ENCODE measurements at places on chromosomes 1 and 21. TPM values are rescaled to one million over a fixed set of nuclear protein-coding genes. Genes with fewer than 3 reads are reported as not detected.

DNA sequence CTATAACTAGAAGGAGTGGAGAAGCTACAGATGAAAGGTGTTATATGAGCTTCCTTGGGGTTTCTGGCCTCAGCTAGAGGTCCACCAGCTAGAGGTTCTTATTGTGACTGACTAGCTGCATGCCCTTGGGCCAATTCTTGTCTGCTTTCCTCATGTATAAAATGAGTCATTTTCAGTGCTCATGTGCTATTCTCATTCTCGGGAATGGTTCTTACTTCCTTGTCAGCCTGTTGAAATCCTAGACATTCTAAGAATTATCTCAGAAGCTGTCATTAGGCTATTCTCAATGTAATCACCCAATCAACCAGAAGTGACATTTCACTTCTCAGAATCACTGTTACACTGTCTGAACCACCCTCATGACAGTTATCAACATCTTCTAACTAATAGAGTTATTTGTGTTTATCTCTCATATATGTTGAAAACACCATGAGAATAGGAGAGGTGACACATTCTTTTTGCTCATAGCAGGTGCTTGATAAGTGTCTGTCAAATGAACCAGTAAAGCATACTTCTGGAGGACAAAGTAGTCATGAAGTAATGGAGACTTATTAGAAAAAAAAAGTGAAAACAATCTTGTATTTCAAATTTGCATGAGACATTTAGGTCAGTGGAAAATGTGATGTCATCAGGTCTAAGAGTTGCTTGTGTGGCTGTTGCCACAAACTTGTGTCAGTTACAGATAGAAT, 122.8 kb upstream of the IVNS1ABP start:
- H3K36me3 ChIP-seq: no peaks in the 10 kb centered on the region
- H3K4me1 ChIP-seq: no peaks in the 10 kb centered on the region
- H3K27ac ChIP-seq: no peak overlapping the region

DNA sequence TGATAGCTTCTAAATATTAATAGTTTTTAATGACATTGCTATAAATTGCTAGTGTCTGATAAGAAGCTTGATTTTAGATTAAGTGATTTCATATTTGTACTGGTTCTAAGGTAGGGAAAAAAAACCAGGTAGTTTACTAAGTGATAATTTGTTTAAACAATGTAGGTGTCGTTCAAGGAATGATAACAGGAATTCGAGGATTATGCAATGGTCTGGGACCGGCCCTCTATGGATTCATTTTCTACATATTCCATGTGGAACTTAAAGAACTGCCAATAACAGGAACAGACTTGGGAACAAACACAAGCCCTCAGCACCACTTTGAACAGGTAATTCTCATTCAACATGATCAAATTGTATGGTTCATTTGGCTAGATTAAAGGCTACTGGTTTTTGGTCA, 52.4 kb downstream of the SASS6 start:
- peaks cover 11% of the 10 kb centered on the region for H3K36me3 ChIP-seq
- H3K4me3 ChIP-seq: no peak overlapping the region
- no peaks in the 10 kb centered on the region for H3K27me3 ChIP-seq
- no peaks in the 10 kb centered on the region for H3K4me1 ChIP-seq

GRCh38 chr1:47906527-47907176, 90.5 kb downstream of the TRABD2B start:
- peaks cover 17% of the 10 kb centered on the region for H3K27me3 ChIP-seq
- H3K4me3 ChIP-seq: no peak overlapping the region

- H3K27ac ChIP-seq: peak overlapping the region; percentile 95
- peaks cover 39% of the 10 kb centered on the region for H3K36me3 ChIP-seq
- no peaks in the 10 kb centered on the region for H3K27me3 ChIP-seq
- peak overlapping the region; percentile 80 for H3K4me3 ChIP-seq
- peak; percentile 86 for DNase-seq
- H3K4me1 ChIP-seq: peaks cover 54% of the 10 kb centered on the region
Measured at GRCh38 chr21:42414928-42415769, 11.4 kb downstream of the UBASH3A start.

The CFAP107 gene
- not detected for total RNA-seq

The ELOVL1 gene
- 30.8 TPM for total RNA-seq

Measured in naive thymus-derived CD8-positive, alpha-beta T cell (primary cell).